Stimulated activated CD4-positive, alpha-beta T cell treated with anti-CD3 and anti-CD28 coated beads, Interleukin-4, amount 100 ng/mL, for 4 hours (primary cell): ENCODE measurements at places on chromosomes 13 and 19.
A peak's percentile ranks its signal among the peaks of the same experiment; 100 is the strongest.

DNA sequence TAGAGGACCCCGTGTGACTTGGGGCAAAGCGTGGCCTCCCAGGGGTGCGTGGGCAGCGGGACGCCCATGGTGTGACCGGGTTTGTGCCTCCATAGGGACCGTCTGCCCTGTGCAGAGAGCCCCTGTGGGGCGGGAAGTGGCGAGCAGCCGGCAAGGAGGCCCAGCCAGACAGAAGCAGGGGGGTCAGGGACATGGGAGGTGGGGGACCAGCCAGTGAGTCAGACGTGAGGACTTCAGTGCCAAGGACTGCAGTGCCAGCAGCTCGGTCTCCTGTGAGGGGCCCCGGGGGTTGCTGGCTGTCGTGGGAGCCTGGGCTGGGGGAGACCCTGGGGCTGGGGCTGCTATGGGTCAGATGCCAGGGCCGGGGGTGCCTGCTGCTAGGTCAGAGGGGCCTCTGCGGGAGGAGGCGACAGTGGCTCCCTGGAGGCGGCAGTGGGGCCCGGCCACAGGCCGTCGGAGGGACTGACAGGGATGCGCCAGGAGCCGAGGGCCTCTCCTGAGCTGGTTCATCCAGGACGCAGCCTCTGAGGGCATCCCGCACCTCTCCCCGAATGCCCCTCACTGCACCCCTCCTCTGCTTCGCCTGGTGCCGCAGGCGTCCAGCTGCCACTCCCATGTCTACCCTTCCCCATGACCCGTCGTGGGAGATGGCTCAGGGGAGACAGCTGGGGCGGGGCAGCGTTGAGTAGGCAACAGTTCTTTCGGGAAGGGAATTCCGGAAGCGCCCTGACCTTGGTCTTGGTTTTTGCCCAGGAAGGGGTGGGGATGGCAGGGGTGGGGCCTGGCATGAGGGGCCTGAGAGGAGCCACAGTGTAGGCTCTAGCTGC is 80.0 kb downstream of the KDM4B start:
- DNase-seq: no peak

DNA sequence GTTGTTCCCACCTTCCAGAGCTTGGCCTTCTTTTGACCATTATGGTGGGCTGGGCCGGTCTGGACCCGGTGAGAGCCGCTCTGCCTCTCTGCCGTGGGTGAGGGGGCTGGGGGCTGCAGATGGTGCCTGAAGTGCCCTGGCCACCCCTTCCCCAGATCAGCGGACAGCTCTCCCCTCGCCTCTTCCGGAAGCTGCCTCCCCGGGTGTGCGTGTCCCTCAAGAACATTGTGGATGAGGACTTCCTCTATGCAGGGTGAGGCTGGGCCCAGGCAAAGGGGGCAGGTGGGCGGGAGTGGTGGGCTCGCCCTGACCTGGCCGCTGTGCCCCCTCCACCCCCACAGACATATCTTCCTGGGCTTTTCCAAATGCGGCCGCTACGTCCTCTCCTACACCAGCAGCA is 1.9 kb downstream of the DCAF15 start:
- no peak for DNase-seq

- no peak for DNase-seq
Measured at GRCh38 chr13:109516186-109516585, 270.2 kb downstream of the IRS2 start.

DNA sequence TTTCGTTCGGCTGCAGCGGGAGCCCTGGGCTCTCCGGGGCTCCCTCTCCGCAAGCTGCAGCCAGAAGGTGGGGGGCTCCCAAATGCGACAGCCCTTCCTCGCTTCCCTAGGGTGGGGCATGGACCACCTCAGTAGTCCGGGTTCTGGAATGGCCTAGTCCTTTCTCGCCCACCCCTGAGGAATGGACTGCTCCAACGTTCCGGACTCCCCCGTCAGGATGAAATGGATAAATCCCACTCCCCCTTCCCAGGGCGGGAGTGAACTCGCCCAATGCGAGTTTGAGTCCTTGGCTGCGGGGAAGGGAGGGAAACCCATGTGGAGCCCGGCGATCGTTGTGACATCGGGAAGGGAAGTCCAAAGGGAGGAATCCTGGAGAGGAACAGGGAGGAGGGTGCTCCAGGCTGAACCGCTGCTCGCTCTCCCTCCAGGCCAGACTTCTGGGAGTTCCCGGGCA is 5.5 kb downstream of the HRC start:
- no peak for DNase-seq

- no peak for DNase-seq
Measured at GRCh38 chr19:2805991-2806649, 13.5 kb upstream of the ZNF554 start.

DNA sequence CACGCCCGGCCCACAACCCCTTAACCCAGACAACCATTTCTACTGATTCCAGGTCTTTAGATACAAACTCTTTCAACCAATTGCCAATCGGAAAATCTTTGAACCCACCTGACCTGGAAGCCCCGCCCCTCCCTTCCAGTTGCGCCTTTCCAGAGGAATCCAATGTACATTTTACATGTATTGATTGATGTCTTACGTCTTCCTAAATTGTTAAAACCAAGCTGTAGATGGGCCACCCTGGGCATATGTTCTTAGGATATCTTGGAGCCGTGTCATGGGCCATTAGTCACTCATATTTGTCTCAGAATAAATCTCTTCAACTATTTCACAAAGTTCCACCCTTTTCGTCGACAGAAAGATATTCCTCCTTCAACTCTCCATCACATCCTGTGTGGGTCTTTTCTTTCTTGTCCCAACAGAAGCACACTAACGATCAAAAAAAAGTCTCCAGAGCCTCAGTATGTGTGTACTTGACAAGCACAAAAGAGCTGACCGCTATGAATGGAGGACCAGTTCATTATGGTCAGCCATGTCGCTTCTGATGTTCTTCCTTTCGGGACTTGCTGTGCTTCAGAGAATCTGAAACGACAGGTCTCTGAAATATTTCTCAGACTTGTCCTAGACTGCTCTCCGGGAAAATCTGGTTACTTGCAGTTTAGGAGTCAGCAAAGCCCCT is 601 bp upstream of the ZNF749 start:
- no peak for DNase-seq

- DNase-seq: no peak
Measured at GRCh38 chr13:75693227-75693626, 57.1 kb downstream of the LMO7 start.

DNA sequence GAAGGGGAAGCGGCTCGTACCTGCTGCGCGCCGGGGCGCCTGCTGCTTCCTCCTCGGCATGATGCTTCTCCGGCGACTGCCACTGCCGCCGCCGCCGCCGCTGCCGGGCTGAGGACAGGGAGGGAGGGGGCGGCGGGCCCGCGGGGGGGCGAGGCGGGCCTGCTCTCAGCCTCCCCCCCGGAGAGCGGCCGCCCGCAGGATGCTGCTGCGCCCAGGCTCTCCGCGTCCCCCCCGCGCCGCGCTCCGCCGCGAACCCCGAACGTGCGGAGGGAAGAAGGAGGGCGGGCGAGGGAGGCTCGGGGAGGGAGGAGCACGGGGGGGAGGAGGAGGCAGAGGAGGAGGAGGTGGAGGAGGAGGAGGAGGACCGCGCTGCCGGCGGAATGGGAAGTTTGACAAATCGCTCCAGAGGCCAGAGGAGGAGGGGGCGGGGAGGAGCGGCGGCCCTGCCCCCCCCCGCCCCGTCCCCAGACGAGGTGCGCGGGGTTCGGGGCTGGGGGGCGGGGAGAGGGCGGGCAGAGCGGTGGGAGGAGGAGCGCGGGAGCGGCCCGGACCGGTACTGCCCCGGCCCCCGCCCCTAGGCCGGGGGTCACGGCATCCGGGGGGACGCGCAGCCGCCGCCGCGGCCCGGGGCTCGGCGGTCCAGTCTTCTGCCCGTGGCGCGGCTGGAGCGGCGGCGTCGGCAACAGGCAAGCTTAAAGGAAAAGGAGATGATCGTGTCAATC is at the start of gene TSHZ3:
TSS of gene TSHZ3 (minus strand) at position 277 of the 722 bp plus-strand sequence. CDS start at position 60, 217 bp downstream.
- peak; percentile 75 for DNase-seq

GRCh38 chr19:38850436-38850975 is 720 bp upstream of the HNRNPL start:
- peak; percentile 95 for DNase-seq

DNA sequence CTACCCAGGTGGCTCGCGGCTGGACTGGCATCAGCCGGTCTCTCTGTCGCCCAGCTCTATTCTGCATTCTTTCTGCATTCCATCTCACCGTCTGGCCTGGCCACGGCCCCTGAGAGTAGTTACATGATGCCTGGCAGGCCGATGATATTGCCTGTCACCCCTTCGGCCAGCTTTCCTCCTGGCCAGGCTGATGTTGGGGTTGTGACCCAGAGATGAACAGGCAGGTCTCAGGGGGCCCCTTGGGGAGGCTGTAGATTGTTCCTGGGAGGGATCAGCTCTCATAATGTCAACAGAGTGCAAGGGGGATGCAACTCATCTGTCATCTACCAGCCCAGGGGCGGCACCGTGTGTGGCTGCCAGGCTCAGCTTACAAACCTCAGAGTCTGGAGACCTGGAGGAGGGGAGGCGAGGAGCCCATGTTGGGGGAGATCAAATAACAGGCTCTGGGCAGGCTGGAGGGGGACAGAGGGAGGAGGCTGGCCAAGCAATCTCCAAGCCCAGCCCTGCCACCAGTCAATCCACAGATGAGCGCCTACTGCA is 13.6 kb upstream of the FBXO17 start:
- no peak for DNase-seq

- DNase-seq: no peak
Measured at GRCh38 chr19:45258862-45259261, 7.8 kb downstream of the MARK4 start.

DNA sequence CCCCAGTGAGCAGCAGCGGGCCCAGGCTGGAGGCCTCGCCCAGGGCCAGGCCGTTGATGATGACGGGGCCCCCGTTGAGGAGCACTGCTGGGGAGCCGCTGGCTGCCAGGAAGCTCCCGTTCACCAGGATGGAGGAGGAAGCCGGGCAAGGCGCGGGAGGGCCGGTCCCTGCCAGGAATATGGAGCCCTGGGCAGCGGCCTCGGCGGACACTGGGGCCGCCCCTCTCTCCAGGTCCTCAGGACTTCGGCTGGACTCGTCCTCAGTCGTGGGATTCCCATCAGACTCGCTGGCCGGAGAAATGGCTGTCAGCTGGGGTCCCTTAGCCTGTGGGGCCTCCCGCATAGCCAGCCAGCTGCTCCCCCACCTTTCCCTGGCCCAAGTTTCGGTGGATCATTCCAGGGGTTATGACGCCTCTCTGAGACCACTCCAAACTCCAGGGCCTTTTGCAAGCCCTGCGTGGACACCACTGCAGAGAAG is 2.1 kb downstream of the SIX5 start:
- no peak for DNase-seq

GRCh38 chr19:6406401-6406800 is 13.4 kb upstream of the GTF2F1 start:
- no peak for DNase-seq

DNA sequence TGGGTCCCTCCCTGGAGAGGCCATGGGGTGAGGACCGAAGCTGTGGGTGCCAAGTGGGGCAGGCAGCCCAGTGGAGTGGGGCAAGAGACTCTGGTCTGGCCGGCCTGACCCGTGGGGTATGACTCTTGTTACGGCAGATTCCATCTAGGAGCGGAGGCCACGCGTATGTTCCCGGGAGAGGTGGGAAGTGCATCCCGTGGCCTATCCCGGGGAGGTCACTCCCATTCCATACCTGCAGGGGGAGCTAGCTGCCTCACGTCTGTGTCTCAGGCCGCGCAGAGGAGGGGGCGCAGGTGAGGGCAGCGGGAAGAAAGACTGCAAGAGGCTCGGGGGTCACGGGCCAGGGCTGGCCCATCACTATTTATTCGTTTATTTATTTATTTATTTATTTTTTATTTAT is 4.9 kb downstream of the CSNK1G2 start:
- peak; percentile 10 for DNase-seq

GRCh38 chr19:40257096-40257517 is 28.0 kb downstream of the AKT2 start:
- DNase-seq: no peak

GRCh38 chr13:52739468-52740071 is at the start of gene CNMD:
CNMD (minus strand) TSS chr13:52739820; CDS start chr13:52739701, 119 bp downstream.
- DNase-seq: no peak

DNA sequence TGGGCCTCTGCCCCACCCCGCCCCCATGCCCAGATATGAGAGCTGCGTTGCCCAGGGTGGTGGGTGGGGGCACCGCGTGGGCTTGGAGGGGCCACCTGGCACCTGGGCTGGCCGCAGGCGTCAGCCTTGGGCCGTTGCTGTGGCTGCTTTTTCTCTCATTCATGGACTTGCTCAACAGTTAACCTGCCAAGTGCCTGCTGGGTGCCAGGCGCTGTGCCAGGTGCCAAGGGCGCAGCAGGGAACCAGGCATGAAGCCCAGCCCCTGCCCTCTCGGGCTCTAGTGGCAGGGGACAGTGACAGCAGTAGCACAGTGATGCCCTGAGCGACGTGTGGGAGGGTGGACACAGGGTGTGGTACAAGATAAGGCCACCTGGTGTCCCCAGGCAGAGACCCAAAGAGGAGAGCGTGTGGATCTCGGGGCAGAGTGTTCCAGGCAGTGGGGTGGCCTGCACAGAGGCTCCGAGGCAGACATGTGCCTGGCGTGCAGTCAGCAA is 28.1 kb downstream of the DHX34 start:
- no peak for DNase-seq

DNA sequence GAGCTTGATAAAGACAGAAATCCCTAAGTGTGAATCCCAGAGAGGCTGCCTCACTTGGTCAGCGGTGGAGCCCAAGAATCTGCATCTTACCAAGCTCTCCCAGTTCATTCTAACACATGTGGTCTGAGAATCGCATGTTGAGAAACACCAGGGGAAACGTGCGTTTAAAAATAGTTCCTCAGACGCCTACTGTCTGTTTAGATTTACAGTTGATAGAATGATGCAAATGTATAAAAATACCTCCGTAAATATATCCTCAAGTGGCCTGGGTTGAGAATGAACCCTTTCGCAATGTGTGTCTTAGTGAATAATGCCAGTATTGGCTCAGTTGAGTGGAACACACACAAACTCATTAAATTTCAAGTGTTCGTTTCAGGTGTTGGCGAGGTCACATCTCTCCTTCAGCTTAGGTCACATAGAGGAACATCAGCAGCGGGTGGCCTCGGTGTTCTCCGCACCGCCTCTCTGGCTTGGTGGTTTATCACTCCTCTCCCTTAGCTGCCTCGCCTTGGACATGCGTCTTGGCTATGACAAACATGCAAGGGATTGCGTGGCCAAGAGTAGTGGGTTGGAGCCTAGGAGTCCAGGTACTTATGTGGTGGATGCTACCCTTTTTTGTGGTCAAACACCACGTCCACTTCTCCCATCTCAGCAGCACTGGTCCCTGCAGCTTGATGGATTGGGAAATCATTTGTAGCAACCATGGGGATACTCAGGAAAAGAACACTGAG is 117.6 kb upstream of the SPATA13 start:
- no peak for DNase-seq

GRCh38 chr19:6250024-6250615 is 29.7 kb downstream of the MLLT1 start:
- DNase-seq: no peak

- no peak for DNase-seq
Measured at GRCh38 chr13:62908321-62908720, 1492.7 kb upstream of the PCDH20 start.
